ENCODE measurements at places on chromosomes 13 and 19.

GRCh38 chr13:77544758-77545338, 9.3 kb downstream of the SCEL start:
- DNase-seq: no peak

- no peak for DNase-seq
Measured at GRCh38 chr13:30339738-30340330, 32.5 kb upstream of the KATNAL1 start.

GRCh38 chr13:40231751-40232150, 434.7 kb downstream of the FOXO1 start:
- DNase-seq: no peak

DNA sequence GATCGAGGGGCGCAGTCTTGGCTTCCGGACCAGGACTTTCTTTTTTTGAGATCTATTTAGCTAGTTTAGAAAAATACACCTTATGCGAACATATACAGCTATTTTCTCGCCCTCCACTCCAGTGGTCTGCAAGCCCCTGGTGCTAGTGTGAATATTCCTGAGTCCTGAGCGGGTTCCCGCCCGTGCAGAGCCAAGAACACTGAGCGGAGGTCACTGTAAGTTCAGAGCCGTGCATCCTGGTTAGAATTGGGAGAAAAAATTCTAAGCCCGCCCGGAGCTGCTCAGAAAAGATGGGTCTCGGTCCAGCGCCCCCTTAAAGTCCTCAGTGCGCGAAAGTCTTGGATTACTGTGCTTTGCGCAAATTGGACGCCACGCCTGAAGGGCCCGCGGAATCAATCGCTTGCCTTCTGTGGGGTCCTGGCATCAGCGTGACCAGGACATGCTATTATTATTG, 117.7 kb downstream of the KCNRG start:
- DNase-seq: no peak

DNA sequence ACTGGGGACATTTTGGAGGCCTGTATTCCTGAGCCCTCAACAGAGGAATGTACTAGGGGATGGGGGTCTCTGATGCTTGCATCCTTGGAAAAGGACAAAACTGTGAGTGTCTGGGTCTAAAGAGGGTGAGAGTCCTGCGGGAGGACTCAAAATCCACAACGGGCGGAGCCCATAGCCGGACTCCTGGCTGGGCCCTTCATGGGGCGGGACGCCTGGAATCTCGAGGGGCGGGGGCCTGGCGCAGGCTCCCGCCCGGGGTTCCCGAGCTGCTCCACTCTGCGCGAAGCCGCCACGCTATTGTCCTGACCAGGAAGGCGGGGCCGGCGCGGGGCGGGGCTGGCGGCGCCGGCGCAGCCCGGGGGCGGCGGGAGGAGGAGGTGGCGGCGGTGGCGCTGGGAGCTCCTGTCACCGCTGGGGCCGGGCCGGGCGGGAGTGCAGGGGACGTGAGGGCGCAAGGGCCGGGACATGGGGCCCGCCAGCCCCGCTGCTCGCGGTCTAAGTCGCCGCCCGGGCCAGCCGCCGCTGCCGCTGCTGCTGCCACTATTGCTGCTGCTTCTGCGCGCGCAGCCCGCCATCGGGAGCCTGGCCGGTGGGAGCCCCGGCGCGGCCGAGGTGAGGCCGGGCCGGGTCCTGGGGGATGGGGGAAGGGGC, at the start of gene APLP1:
TSS of gene APLP1 (plus strand) at position 403 of the 651 bp plus-strand sequence. CDS start at position 466, 63 bp downstream.
- peak; percentile 16 for DNase-seq

DNA sequence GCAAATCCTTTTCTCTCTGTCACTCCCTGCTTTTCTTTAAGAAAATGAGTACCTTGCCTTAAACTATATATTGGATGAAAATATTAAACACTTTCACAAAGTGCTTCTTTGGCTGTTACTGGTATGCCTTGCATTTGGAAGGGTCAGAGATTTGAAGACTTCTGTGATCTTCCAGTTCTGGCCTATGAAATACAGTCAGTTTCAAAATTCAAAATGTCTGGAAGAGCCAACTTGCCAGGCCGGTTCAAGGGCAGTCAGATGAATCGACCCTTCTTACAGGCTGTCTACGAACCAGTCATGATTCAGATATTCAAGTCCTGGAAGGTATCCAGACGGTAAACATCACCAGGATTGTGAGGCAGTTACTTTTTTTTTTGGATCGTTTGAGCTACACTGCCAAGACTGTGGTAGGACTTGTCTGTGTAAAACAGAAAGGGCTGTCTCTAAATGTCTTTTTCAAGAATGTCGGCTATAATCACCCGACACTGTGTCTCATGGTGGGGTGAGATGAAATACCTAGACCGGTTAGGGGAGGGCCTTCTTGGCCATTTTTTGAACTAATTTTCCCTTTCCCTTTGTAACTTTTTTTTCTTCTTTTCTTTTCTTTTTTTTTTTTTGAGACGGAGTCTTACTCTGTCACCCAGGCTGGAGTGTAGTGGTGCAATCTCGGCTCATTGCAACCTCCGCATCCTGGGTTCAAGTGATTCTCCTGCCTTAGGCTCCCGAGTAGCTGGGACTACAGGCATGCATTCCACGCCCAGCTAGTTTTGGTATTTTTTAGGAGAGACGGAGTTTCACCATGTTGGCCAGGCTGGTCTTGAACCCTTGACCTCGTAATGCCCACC, 11.2 kb downstream of the ACTN4 start:
- DNase-seq: peak; percentile 99

DNA sequence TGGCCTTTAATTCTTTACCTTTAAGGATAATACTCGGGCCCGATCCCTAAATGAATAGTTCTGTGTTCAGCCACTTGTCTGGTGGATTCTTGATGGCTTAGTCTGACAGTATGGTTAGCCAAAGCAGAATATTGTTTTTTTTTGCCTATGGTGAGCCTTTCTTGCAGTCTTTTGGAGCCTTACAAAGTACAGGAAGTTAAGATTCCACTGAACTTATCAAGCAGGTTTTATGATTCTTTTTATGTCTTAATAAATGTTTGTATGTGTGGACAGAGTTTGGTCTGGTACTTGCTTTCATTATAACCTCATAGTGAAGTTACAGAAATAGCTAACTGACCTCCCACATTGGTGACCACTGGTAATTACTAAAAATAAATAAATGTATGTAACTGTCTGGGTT, 17.1 kb downstream of the PCCA start:
- DNase-seq: no peak

- DNase-seq: no peak
Measured at GRCh38 chr19:1860821-1861598, 2.4 kb downstream of the KLF16 start.

GRCh38 chr19:13162724-13163608, 12.8 kb downstream of the IER2 start:
- DNase-seq: peak; percentile 96

DNA sequence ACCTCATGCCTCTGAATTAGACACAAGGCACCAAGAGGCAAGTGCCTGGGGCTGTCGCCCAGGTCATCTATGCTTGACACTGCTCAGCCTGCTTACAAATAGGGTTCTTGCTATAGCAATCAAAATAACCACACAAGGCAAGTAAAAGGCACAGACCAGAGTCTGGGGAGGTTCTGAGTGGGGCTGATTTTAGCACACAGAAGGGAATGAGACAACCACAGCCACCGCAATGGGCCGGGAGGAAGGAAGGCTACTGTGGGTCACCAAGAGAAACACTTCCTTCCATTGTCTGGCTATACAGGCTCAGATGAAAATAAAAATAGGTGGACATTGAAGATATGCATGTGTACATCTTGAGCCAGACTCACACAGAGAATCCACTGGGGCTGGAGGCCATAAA, 159.1 kb downstream of the DLEU7 start:
- no peak for DNase-seq

DNA sequence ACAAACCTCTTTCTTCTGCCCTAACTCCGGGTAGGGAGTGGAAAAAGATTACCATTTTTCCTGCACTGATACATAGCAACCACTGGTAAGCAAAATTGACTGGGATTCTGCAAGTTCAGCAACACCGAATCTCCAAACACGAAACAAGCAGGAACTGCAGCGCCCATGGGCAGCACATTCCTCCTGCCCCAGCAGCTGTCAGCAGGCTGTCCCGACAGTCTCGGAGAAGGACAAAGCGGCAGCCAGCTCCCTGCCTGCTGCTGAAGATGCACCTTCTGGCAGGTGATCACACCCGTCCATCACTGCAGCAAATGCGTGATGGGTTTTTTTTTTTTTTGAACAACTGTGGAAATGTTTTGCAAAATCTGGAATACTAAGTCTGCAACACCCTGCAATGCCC, 6.7 kb downstream of the TMTC4 start:
- no peak for DNase-seq

DNA sequence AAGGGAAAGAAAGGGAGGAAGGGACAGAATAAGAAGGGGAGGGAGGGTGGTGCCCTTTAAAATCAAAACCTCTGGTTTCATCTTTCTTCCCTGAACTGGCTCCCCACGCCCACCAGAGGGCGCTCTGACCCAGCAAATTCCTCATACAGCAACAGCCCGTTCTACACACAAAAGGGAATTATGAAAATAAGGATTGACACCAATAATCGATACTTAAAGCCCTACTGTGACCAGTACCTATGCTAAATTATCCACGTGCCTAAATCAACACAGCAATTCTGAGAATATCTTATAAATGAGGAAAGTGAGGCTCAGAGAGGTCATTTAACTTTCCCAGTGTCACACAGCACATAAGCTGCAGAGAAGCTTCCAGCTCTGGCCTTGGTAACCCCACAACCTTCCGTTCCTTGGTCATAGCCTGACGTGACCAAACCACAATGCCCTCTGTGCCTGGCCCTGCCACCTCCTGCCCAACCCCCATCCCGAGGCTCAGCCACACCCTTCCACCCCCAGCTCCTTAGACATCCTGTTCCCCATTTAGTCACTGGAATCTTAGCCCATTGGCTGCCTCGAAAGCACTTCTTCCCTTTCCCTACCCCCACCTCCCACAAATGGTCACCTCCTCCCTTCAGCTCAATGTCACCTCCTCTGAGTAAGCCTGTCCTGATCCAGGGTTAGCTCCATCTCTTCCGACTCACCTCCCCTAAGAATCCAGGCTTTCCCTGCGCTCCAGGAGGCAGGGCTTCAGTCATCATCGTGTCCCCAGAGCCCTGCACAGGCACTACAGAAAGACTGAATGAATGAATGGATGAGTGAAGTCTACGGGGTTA, 34.2 kb upstream of the PNMA8B start:
- DNase-seq: peak; percentile 52

- peak; percentile 77 for DNase-seq
Measured at GRCh38 chr13:93535251-93535650, 308.6 kb downstream of the GPC6 start.

DNA sequence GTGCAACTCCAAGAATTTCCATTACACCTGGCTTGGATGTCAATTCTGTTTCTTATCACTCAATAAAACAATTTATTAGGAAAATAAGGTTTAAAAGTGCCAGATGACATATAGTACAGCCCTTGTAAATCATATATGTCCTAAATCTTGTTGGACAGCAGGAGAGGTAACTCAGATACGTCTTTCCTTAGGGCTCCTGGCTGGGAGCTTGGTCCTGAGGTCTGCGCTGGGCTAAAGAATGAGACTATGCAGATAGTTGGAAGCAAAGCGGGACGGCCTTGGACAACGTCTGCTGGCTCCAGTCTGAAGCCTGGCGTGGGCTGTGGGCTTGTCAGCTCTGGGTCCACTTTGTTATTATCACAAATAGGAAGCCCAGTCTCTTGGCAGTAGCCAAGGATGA, 377.0 kb downstream of the DLEU7 start:
- DNase-seq: no peak

GRCh38 chr13:58712191-58712590, 1080.6 kb downstream of the PCDH17 start:
- DNase-seq: no peak

DNA sequence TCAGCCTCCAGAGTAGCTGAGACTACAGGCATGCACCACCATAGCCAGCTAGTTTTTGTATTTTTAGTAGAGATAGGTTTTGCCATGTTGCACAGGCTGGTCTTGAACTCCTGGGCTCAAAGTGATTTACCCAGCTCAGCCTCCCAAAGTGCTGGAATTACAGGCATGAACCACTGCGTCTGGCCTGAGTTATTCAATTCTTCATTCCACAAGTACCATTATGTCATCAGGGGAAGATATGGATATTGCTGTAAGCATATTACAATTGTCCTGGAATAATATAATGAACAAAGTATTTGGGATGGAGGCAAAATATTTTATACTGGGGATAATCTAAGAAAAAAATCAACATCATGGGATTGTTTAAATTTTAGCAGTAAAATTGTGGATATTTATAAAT, 646.0 kb upstream of the SLITRK6 start:
- DNase-seq: no peak

GRCh38 chr13:99978799-99979452, 2.7 kb upstream of the ZIC2 start:
- no peak for DNase-seq

DNA sequence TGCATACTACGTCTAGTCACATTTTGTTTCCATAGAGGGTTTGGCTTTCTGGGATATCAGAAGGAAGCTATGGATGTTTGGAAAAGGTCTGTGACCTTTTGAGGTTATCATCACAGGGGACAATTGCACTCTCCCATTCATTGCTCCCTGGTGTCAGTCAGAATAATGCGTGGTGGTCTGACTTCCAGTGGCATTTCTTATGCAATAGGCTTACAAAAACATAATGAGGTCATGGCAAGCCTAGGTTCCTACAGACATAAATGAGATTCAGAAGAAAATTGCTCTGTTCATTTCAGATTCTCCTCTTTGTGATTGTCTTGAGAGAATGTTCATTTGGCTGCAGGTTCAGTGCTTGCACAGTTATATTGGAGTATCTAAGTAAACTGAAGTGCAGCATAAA, 54.6 kb downstream of the ARHGAP35 start:
- DNase-seq: no peak

DNA sequence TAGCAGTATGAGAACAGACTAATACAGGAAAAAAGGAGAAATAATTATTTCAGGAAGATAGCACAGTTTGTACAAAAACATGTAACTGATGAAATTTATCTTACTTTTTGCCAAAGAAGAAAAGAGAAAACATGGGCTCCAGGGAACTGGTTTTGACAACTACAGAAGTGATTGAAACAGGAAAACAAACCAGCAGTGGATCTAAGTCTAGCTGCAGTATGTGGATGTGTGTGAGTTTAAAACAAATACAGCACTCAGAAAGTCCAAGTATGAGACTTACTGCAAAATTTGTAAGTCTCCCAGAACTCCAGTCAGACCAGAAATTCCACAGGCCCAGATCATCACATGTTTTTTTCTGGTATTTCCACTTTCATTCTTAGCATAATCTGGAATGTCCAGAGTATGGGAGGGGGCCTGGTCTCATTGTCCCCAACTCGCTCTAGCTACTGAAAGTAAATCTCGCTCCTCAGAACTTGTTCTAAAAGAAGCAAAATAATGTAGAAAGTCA, 259.5 kb downstream of the NHLRC3 start:
- no peak for DNase-seq

Measured in HCEC 1CT (cell line).